ENCODE measurements at places on chromosomes 3 and 15.

GRCh38 chr3:107994956-107995715 is 95.7 kb downstream of the CD47 start:
- no peak for DNase-seq

GRCh38 chr3:177468331-177468730 is 271.0 kb upstream of the TBL1XR1 start:
- DNase-seq = no peak

- DNase-seq = no peak
Measured at GRCh38 chr15:65954289-65954741, 85.0 kb downstream of the RAB11A start.

- DNase-seq = no peak
Measured at GRCh38 chr3:74891312-74891711, 276.9 kb upstream of the CNTN3 start.

DNA sequence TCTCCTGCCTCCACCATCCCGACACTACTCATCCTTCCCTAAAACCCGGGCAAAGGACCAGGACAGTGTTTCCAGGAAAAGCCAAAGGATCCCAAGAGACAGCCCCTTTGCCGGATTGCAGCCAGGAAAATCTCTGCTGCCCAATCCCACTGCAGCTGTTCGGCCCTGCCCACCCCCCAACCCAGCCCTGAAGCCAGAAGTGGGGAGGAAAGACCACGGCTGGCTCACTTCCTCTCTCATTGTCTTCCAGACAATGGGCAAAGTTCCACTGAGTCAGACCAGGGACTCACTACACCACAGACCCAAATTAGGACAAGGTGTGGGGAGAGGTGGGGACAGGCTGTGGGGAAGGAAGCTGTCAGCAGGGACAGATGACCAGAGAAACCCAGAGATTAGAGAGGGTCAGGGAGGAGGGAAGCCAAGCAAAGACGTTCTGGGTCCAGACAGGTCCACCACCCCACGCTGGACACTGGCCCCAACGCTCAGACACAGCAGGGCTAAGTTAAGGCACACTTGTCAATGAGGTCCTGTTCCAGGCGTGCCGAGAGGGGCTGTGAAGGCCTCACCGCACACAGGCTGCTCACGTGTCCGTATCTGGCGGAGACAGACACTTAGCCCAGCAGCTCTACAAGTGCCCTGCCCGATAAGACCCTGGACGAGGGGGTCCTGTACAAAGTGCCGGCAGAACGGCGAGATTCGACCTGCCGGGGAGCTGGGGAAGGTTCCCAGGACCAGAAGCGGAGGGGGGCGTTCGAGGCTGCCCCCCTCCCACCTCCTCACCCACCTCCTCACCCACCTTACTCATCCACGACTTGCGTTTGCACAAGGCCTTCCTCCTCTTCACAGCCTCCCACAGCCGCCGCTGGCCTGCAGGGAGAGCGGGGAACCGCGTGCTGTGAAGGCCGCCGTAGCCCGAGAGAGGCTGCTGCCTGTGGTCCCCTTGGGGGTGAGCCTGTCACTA is 21.9 kb downstream of the TNK2 start:
- DNase-seq = no peak

DNA sequence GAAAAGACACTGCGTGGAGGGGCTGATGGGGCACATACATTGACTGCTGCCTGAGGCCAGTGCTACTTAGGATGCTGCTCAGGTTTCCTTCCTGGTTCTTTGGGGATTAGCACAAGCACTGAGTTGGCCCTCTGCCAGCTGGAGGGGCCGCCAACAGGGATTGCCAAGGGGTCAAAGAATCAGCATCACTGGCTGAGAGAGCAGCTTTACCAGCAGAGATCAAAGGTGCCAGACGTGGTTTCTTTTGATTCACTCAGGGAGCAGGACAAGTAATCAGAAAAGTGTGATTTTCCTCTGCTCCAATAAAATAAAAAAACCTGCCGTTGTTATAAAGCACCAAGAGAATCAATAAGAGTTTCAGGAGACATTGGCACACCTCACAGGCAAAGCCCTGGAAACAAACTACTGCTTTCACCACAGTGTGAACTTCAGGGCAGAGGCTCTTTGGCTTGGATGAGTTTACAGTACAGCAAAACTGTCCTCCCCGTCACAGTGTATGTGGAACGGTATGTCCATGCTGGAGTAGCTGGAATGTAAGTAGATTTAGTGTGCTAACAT is 45.8 kb upstream of the FSIP1 start:
- no peak for DNase-seq

DNA sequence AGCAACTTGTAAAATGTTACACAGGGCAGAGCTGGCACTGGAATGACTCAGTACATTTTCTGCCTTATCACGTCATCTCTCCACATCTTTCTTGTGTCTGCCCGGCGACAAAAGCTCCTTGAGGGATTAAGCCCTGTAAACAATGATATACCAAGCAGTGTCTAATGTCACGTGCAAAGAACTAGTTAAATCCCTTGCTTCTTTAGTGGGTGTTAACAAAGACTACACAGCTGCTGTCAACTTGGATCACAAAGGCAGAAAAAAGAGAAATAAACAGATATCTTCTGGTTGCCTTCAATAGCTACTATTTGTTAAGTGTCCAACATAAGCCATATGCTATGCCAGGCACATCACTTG is 48.1 kb upstream of the FRMD4B start:
- DNase-seq = no peak

GRCh38 chr3:41116851-41117250 is 82.5 kb upstream of the CTNNB1 start:
- DNase-seq = no peak

DNA sequence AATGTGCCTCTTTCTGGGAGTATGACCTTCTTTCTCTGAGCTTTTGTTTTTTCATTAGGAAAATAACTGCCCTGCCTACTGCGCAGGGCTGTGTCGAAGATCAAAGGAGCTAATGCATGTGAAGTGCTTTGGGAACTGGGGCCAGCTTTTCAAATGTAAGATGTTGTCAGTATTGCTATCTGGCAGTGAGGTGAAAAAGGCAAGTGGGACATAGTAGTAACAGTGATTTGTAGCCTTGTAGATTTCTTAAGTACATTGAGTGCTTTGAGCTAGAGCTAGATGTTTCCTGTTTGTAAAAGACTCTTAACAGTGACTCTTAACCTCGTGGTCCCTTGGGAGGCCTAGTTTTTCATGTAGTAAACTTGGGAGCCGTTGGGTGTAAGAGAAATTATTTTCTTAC is 126.5 kb downstream of the ECT2 start:
- DNase-seq = no peak

DNA sequence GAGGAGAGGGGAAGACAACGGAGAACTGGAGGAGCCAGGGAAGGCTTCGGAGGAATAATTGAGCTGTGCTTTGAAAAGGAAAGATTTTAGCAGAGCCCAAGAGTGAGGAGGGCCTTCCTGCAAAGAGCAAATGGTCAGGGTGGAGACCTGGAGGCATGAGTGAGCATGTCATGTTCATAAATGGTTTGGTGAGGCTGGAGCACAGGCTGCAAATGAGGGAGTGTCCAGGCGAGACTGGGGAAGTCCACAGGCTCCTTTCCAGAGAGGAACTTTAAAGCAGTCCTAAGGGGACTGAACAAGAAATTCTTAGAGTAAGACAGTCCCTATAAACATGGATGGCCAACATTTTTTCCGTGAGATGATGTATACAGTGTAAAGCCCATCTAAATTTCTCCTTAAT is 108.8 kb downstream of the THSD4 start:
- DNase-seq = no peak

DNA sequence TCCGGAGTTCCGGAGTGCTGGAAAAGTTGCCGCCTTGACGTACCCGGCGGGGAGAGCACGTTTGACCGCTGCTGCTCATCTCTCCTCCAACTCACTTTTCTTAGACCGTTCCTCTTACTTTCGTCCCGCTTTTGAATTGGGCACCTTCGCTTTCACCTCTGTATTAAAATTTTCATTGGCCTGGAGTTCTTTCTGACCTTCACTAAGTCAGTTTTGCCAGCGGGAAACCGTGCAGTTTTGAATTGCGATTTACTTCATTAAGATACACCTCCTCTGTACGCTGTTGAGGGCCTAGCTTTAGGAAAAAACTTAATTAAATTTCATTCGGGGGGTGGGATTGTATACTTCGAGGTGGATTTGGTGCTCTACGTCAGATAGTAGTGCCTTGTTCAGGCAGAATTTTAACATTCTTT is 1.3 kb downstream of the GMPS start:
- no peak for DNase-seq

DNA sequence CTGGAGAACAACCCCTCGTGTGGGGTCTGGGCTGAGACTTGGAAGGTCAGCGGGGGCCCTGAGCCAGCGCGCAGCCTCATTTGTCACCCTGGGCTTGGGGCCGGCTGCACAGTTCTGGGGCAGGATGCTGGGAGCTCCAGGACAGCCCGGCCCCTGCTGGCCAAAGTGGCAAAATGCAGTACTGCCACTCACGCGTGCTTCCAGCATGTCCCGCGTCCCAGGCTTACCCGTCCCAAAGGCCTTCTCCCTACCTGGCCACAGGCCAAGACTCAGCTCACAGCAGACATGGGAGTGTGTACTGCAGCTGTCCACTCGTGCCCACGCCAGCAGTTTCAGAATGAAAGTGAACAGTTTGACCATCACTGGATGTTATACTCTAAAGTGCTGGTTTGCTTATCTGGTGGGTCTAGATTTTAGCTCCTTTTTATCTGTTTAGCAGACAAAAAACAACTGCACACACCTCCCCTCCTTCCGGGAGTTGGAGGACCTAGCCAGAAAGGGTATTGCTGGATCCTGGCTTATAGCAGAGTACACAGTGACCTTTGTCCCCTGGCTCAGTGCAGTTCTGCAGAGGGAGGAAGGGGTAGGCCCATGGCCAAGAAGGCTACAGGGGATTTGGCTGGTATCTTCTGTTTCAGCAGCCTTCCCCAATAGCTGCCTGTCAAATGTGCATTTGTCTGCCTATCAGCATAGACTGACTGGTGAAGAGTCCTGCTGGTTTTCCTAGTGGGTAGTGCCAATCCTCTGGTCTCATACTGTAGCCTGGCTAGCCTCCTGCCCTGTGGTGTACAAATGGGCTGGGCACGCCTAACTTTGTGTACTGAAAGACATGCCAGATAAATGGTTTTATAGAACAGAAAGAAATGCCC is 23.2 kb upstream of the IP6K2 start:
- peak; percentile 40 for DNase-seq

- DNase-seq = no peak
Measured at GRCh38 chr3:160893207-160893606, 137.2 kb downstream of the PPM1L start.

GRCh38 chr15:58053315-58054153 is 12.0 kb downstream of the ALDH1A2 start:
- no peak for DNase-seq

DNA sequence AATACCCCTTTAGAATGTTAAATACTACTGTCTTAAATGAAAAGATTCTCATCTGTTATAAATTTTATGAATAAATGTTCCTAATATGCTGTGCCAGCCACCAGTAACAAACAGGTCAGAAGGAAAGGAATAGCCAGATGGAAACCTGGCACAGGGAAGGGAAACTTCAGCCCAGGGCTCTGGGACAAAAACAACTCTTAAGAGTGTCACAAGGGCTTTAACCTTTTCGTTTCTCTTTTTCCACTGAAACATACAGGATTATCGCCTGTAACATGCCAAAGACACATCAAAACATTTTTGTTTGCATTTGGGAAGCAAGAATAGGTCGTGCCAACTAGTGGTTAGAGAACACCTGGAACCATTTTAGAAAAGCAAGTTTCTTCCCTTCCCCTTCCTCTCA is 109.0 kb upstream of the NEDD4 start:
- DNase-seq = no peak

DNA sequence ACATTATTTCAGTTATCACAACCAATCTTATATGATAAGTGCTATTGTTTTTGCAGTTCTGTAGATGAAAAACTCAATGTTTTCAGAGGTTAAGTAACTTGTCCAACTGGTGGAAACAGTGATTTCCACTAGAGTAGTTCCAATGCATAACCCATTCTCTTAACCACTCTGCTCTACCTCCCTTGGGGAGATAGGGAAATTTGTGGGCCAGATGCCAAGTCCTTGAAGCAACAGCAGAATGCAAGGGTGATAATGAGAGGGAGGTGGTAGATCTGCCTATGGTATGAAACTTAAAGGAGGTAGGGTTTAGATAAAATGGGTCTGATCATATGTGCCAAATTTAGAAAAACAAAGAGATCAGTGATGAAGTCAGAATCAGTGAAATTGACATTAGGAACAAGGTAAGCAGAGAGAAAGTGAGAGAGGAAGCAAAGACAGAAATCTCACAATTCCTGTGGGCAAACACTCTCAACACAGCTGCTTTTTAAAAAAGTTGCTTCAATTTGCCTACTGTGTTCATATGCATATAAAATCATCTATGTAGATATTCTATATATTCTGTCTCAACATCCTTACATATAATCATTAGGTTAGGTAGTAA is 50.5 kb upstream of the UBP1 start:
- no peak for DNase-seq

- DNase-seq = no peak
Measured at GRCh38 chr15:71708051-71708429, 102.3 kb upstream of the NR2E3 start.

- no peak for DNase-seq
Measured at GRCh38 chr3:7015683-7016440, 154.9 kb downstream of the GRM7 start.

- DNase-seq = no peak
Measured at GRCh38 chr3:67614195-67614594, 40.2 kb downstream of the SUCLG2 start.

GRCh38 chr3:17585394-17586325 is 156.8 kb downstream of the TBC1D5 start:
- DNase-seq = no peak

- no peak for DNase-seq
Measured at GRCh38 chr15:42045211-42045615, 24.4 kb upstream of the PLA2G4E start.

DNA sequence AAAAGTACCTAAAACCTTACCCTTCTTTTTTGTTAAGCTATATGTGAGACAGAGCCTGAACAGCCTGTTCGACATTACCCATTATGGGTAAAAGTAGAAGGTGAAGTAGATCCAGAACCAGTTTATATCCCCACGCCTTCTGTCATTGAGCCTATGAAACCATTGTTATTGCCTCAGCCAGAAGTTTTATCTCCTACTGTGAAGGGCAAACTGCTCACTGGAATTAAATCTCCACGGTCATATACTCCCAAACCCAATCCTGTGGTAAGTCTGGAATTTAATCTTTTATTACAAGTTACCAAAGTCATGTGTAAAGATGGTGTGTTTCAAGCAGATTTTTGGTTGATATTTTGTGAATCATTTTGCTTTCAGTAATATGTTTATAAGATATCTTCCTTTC is 47.1 kb upstream of the MAPKBP1 start:
- no peak for DNase-seq

DNA sequence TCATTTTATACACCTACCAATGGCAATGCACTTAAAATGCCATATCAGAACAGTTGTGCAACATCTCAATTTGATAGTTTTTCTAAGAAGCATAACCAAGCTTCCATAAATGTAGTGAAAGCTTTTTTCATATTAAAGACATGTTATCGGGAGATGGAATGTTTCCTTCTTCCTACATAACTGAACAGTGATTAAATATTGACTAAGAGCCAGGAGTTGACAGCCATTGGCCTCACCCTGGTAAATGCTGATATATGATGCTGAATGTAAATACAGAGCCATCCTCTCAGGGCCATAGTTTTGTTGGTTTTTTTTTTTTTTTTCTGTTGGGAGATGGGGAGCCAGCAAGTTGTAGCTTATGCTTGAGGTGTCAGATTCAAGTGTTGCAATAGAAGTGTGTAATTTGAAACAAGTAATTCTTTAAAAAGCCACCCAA is 203.3 kb upstream of the IL12A start:
- no peak for DNase-seq
